ENCODE measurements at places on chromosomes 11 and 22. TPM values are rescaled to one million over a fixed set of nuclear protein-coding genes. Genes with fewer than 3 reads are reported as not detected.

Gene DEPDC5
- 4.3 TPM for total RNA-seq

Gene BID
- 88.5 TPM for total RNA-seq

Gene MRGPRX3
- total RNA-seq, result not detected

Gene MS4A3
- not detected for total RNA-seq

Gene SLC5A4
- total RNA-seq, result not detected

Gene BARX2
- not detected for total RNA-seq

Gene SCUBE2
- total RNA-seq, result 0.41 TPM

Gene ADAMTS15
- total RNA-seq, result 4.7 TPM

Gene RHOD
- total RNA-seq, result 53.3 TPM

Gene NPAS4
- not detected for total RNA-seq

Gene SAA1
- 2.6 TPM for total RNA-seq

Gene TBCEL
- 5.4 TPM for total RNA-seq

Gene DUSP8
- total RNA-seq, result 2.2 TPM

Gene CEP126
- total RNA-seq, result 2.9 TPM

Gene CDC42EP1
- total RNA-seq, result 30.8 TPM

Gene MS4A2
- not detected for total RNA-seq

Gene LRRC75B
- 8.4 TPM for total RNA-seq

Gene OR8H3
- not detected for total RNA-seq

Gene SAA2
- not detected for total RNA-seq

Gene ZBTB16
- 1.1 TPM for total RNA-seq

Gene CAPN5
- 11.9 TPM for total RNA-seq

Gene LARGE2
- 1.6 TPM for total RNA-seq

Gene CDHR5
- total RNA-seq, result not detected

Gene CABP7
- total RNA-seq, result 0.10 TPM

Gene GSTT2B
- 0.39 TPM for total RNA-seq

Gene TMPRSS5
- 0.13 TPM for total RNA-seq

Gene CCDC34
- total RNA-seq, result 27.0 TPM

Gene PITPNB
- total RNA-seq, result 44.9 TPM

Gene HOATZ
- not detected for total RNA-seq

Gene SYNGR1
- total RNA-seq, result 14.1 TPM

Gene GNAZ
- total RNA-seq, result 2.3 TPM

Gene PTGDR2
- 0.10 TPM for total RNA-seq

Gene MMP1
- total RNA-seq, result 0.73 TPM

Gene DMC1
- 1.9 TPM for total RNA-seq

Gene SYTL2
- 12.7 TPM for total RNA-seq

Gene CCDC81
- 0.20 TPM for total RNA-seq

Gene PLAAT5
- total RNA-seq, result not detected

Gene AIFM3
- 3.1 TPM for total RNA-seq

Gene VSIG10L2
- not detected for total RNA-seq

Gene SLC17A6
- not detected for total RNA-seq

Gene AP1B1
- total RNA-seq, result 21.8 TPM

Gene OR5D13
- not detected for total RNA-seq

Gene ARHGEF12
- 11.8 TPM for total RNA-seq

Gene CD3G
- not detected for total RNA-seq

Gene DLG2
- 0.16 TPM for total RNA-seq

Gene OR8A1
- not detected for total RNA-seq

Gene SCO2
- total RNA-seq, result 5.0 TPM

Gene CASP5
- not detected for total RNA-seq

Gene LRRC55
- not detected for total RNA-seq
